Right hindlimb (tissue), 1 donor: ENCODE measurements at places on chromosomes 13 and 19.

- no peak for DNase-seq
Observed at GRCh38 chr13:73429701-73430100, 370.9 kb downstream of the KLF5 start.

GRCh38 chr19:5827342-5827890 is 12.1 kb downstream of the FUT6 start:
- DNase-seq = peak; percentile 40

- DNase-seq = no peak
Observed at GRCh38 chr13:105135852-105136615, 1399.4 kb downstream of the EFNB2 start.

- DNase-seq = no peak
Observed at GRCh38 chr13:55583953-55584593, 1556.6 kb upstream of the PRR20A start.

DNA sequence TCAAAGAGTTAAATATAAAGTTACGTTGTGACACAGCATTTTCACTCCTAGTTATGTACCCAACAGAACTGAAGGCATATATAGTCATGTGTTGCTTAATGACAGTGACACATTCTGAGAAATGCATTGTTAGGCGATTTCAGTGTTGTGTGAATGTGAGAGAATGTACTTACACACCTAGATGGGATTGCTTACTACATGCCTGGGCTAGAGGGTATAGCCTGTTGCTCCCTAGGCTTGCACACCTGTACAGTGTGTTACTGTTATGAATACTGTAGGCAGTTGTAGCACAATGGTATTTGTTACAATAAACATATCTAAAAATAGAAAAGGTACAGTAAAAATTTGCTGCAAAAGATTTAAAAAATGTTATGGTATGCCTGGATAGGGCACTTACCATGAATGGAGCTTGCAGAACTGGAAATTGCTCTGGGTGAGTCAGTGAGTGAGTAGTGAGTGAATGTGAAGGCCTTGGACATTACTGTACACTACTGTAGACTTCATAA is 89.2 kb downstream of the DHRS12 start:
- no peak for DNase-seq

DNA sequence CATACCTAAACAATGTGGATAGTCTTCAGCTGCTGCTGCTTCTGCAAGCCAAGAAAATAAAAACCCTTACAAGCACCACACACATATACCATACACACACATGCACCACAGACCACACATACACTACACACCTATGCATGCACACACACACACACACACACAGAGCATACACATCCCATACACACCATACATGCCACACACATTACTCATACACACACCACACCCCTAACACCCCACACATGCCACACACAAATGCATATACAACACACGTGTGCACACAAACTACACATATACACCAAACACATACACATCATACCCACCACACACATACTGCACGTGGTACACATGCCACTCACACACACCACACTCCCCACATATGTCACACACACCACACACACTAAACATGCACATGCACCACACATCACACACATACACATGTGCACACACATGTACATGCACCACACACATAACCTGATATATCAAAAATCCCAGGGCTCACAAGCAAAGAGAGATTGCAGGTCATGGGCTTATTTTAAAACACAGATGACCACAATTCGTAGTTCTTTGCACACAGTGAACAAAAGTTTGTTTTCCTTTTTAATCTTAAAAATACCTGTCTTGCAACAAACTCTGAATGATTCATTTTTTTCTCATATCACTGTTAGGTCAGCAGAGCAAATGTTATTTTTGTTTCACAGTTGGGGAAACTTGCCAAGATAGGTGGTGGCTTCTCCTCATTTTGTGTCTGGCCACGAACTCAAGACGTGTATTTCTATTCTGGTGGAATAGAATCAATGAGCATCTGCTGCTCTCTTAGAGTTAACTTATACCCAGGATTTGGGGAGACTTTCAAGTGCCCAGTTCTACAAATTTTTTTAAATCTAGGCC is 456.6 kb downstream of the FGF9 start:
- DNase-seq = no peak

DNA sequence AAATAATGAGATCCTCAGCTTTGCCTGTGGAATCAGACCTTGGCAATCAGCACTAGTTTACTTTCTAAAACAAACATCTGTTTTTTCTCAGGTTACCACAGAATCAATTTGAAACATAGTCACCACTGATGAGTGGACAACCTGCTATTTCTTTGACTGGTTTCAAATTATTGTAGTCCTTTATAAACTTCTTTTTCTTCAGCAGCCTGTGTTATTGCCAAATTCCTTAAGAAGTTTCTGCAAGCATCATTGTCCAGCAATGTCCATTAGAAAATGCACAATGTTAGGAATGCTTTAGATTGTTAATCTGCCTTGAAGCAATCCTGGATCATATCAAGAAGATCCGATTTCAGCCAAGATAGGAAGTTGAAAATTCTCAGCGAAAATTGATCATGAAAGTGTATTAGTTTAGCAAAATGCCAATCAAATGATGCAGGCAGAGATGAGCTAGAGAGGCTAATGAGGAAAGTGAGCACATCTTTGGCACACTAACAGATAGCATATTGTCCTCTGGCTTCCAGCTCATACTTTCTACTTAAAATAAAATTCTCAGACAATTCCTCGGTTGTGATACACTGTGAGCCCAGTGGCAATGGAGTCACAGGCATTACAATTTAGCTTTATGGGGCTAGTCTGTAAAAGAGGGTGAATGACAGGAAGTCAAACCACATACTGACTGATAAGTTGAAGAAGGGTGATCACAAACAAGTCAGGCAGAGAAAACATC is 270.6 kb downstream of the SLITRK6 start:
- DNase-seq = no peak
